ENCODE measurements at places on chromosomes 6 and 20.

DNA sequence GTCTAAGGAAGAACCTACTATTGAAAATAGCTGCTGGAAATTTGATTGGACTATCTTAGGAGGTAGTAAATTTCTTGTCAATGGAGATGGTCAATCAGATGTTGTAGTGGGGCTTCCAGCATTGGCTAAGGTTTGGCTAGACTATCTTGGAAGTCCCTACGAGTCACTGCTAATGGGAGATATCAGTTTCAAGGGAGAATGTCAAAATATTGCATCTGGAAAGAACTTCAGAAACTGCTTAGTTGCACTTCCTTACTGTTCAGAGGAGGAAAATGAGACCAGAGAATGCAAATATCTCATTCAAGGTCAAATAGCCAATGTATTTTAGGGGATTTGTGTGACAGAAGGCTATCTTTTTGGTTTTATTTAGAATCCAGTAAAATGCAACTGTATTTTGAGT is 53.5 kb upstream of the CCN2 start:
- DNase-seq = no peak

DNA sequence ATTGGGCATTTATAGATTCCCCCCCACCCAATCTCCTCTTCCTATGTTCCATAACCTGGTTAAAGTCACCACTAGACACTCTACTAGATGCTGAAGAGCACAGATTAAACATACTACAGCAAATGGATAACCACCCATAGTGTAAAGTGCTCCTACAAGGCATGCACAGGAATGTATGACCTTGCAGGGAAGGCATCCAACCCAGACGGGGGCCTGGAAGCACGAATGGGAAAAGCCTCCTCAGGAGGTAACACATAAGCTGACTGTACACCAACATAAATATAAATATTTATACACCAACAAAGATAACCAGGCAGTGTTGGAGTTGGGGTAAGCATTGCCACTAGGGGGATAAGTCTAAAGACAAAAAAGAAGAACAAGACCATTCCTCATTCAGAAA is 691.7 kb downstream of the GRIK2 start:
- no peak for DNase-seq

DNA sequence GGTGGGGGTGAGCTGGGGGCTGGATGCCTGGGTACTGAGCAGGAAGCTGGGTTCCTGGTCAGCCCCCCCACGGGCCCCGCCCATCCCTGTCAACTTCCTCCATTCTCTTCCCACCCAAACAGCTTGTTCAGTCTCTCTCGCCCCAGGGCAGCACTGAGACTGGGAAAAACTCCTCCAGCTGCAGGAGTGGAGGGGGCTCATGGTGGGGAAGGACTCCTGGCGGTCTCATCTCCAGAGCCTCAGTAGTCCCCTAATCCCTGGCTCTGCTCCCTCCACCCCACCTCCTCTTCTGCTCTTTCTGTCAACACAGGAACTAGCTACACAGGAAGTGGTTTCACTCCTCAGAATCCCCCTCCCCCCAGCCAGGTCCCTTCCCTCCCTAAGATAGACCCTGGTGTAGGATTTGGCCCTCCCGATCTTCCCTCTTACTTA is at the start of gene GPSM3:
Gene GPSM3, minus strand, starts transcription at position 36 of the 432 bp plus-strand sequence. CDS start 130 bp downstream, outside the sequence.
- DNase-seq = no peak

GRCh38 chr20:4059606-4060005 is 44.2 kb upstream of the RNF24 start:
- no peak for DNase-seq

GRCh38 chr20:39538317-39538716 is 576.2 kb downstream of the DHX35 start:
- no peak for DNase-seq

DNA sequence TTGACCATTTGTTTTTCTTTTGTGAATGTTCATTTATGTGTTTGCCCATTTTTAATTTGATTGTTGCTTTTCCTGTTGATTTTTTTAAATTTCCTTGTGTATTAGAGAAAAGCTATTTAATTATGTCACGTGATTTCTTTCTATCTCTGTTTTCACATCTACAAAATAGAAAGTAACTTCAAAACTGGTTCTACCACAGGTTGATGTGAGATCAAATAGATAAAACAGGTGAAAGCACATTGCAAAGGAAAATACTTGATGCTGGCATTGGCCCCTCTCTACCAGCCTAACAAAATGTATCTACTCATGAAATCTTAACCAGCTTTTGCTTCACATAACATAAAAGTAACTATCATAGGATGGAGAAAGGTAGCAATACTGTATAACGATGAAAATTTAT is 129.2 kb downstream of the TMEM242 start:
- DNase-seq = no peak

DNA sequence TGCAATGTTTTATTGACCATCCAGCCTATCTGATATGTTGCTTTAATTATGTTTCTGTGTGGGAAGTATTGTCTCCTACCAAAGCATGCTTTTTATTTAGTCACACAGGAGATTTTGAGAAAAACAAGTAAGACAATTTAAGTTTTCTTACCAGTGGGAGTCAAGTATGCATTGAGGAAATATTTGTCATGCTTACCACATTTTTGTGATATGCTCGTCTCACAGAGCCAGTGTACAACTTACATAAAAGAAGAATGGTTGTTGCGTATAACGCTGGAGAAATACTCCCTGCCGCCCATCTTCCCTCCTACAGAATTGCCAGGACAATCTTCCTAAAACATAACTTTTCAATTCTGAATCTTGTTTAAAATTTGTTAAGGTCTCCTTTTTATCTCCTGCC is 37.1 kb upstream of the FILIP1 start:
- no peak for DNase-seq

- no peak for DNase-seq
Measured at GRCh38 chr20:56626367-56627121, 2.6 kb upstream of the TFAP2C start.

DNA sequence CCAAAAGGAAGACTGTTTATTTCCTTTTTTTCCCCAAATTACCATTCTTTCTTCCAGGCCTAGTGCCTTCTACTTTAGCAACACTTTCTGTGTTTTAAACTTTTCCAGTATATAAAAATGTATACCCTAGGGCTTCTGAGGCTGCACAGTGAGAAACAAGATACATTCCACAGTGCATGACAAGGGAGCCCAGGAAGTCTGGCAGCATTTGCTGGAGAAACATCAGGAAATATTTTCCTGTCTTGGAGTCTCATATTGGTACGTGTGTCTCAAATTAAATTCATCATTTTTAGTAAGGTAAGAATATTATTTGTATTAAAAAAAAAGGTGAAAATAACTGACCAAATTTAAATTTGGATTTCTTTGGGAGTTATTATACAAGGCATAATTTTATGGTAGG is 662.6 kb downstream of the RFPL4B start:
- DNase-seq = no peak

DNA sequence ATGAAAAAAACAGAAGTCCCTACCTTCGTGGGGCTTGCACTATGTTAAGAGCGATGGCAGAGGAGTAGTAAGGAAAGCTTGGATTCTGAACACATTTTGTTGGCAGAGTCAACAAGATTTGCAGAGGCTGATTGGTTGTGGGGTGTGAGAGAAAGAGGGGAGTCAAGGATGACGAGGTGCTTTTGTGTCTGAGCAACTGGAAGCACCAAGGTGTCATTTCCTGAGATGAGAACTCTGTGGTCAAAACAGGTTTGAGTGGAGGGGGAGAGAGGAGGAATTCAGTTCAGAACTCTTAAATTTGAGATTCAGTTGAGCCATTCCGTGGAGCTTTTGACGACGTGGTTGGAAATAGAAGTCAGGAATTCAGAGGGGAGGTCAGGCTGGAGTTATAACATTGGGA is 3.5 kb downstream of the OCSTAMP start:
- DNase-seq = no peak

GRCh38 chr20:50745634-50746137 is 14.3 kb downstream of the PARD6B start:
- no peak for DNase-seq

DNA sequence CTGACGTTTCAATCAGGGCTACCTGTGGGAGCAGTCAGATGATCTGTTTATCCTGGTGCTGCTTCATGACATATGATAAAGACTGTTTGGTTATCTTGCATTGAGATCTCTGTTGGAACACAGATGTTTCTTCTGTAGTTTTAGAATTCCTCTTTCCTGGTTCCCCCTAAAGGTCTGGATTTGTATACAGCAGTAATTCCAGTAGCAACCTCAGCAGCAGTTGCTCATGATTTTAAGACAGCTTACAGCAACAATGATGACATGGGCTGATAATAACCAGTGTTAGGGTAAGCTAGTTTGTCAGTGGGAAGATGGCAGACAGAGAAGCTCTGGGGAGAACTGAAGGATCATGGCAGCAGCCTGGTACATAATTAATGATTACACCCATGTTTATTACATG is 439.4 kb downstream of the PHF3 start:
- DNase-seq = no peak

DNA sequence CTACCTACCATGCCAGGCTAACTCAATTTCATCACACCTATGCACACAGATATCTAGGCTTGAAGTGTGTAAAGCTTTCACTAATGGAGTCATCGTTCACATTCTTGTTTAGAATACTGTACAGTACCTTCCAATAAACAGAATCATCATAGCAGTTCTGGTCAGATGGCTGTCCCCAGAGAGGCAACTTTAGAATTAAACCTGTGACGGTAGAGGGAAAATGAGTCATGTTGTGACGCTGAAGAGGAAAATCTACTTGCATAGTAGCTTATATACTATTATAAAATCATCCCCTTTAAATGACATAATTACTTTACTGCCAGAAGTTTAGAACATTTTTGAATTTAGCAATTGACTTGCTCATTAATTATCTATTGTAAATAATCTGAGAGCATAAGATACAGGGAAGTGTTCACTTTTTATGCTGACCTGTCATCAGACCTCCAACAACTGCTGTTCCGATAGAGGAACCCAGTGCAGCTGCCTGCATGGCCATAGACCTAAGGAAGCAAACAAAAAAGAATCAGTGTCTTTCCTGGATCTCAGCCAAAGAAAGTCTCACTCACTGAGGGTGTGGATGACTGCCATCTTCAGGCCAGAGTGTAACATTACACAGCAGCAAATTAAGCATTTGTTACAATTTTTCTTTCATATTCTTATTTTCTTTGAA is 29.8 kb downstream of the RHAG start:
- peak; percentile 88 for DNase-seq

DNA sequence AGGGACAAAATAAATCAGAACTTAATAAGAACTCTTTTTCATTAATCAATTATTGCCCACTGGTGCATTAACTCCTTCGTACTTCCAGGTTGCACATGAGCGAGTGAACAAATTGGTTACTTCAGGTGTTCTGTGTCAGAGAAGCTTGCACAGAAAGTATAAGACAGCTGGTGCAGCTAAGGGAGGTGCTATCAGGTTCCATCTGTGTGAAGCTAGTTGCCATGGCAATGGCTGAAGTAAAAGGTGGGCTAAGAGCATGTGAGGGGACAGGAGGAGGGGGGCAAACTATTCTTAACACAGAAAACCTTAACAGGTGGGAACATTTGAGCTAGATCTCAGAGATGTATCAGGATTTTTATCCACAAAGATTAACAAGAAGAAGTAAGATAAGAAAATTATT is 81.6 kb downstream of the MANEA start:
- no peak for DNase-seq

DNA sequence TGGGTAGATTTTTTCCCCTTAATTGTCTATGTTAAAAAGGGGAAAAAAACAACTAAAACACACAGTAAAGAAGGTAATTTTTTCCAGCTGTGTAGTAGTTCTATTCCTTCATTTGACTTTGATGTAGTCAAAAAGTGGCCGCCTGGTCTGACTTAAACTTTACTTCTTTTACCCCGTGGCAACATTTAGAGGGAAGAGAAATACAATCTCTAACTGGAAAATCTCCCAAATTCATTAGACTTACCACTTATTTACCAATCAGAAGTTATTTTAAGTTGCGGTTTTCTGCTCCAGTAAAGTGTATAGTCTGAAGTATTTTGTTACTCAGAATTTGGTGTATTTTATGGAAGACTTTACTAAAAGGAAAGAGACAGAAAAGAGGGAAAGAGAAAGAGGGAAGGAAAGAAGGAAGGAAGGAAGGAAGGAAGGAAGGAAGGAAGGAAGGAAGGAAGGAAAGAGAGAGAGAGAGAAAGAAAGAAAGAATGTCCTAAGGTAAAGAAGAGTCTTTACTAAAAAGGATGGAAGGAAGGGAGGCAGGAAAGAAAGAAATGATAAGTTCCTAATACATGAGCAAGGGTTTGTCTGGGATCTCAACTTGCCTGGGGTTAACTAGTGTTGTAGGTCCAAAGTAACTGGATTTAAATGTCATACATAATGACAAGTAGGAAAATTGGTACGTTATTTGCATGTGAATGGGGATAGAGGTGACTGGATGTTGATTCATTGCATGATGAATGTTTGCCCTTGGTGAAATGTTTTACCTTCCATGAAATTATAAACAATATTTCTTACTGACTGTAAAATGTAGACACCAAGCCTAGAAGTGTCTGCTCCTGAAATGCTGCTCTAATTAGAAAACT is 135.1 kb downstream of the SAMD5 start:
- DNase-seq = no peak

DNA sequence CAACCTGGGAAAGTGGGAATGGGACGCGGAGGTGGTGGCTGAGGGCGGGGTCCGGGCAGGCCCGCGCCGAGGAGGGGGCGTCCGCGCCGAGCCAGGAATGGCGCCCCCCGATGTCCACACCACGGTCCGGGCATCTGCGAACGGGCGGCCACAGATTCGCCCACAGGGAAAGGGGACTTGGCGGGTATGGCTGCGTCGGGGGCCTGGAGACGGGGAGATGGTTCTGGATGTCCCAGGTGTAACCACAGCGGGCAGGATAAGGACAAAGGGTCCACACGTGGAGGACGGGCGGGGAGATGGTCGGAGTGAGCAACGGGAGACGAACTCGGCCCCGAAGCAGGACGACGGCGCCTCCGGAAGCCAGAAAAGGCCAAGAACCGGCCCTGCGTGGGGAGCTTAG is 124.6 kb downstream of the WDR27 start:
- no peak for DNase-seq

GRCh38 chr20:41483553-41483930 is 116.9 kb upstream of the EMILIN3 start:
- DNase-seq = no peak

DNA sequence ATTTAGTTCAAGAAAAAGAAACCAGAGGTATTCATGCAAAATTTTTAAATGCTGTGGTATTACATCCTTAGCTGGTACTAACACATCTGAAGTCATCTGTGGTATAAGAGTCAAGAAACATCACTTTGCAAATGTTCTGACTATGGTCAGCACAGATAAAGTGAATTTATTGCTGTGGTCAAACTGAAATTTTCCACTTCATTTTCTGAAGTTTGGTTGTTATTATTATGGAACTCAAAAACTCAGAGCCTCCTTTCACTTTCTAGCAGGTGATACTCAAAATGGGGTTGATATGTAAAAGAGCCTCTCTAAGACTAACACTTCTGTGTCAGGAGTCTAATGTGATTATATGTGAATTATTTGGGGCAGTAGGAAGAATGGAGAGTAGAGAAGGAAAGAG is 257.8 kb downstream of the RNGTT start:
- DNase-seq = no peak

- no peak for DNase-seq
Measured at GRCh38 chr6:17729223-17730077, 22.7 kb upstream of the NUP153 start.

Measured in HFF-Myc (cell line).